ENCODE measurements at places on chromosomes 7 and 10. TPM values are rescaled to one million over a fixed set of nuclear protein-coding genes. Genes with fewer than 3 reads are reported as not detected.

The ZP3 gene
- 2.5 TPM for total RNA-seq

The AKR1D1 gene
- total RNA-seq: not detected

The SPDYE9 gene
- total RNA-seq: not detected

The LHFPL3 gene
- total RNA-seq: not detected

The NPTX2 gene
- 6.7 TPM for total RNA-seq

The CHRM2 gene
- total RNA-seq: not detected

The GPR15LG gene
- not detected for total RNA-seq

The CTAGE6 gene
- total RNA-seq: under 0.01 TPM

The CFAP58 gene
- 0.89 TPM for total RNA-seq

The FAM25G gene
- total RNA-seq: not detected

The GOLGA7B gene
- 0.13 TPM for total RNA-seq

The EPO gene
- not detected for total RNA-seq

DNA sequence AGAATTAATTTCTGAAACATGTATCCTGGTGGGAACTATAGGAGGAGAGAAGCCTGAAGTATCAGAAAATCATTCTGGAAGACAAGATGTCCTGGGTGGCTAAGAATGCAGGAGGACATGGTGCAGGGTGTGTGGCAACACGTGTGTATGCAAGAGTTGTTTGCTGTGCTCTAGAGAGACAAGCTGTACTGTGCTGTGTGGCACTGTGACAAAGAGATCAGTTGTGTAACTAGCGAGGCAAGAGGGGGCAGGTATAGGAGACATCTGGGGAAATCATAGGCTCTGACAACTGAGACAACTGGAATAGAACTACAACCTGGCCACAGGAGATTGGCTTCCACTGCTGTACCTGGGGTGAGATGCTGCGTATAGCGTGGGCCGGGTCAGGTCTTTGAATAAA is 9.3 kb downstream of the ITGA8 start:
- no peak for DNase-seq

DNA sequence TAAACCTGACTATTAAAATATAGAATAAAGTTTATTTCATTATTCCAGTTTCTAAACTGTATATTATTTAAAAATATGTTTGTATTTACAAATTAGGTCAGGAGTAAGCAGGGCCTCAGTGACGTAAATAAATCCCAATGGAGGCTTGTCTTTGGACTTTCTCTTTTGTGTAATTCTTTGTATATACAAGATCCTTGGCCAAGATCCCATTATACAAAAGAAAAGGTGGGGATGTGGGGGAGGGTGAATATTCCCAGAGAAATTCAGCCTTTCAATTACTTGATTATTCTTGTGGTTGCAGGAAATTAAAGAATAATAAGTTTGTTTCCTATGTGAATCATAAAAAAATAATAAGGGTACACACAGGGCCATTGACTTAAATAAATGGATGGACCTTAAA is 178.7 kb upstream of the PRPS1L1 start:
- DNase-seq: no peak

- DNase-seq: peak; percentile 66
Observed at GRCh38 chr7:101402081-101402779, 39.6 kb downstream of the COL26A1 start.

DNA sequence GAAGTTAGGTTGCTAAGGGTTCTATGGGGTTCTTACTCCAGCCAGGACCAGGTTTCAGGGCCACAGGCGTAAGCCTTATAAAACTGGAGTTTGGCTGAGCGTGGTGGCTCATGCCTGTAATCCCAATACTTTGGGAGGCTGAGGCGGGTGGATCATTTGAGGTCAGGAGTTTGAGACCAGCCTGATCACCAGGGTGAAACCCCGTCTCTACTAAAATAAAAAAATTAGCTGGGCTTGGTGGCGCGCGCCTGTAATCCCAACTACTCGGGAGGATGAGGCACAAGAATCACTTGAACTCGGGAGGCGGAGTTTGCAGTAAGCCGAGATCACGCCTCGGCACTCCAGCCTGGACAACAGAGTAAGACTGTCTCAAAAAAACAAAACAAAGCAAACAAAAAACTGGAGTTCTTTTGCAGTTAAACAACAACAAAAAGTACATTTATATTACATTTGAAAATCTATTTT is 347 bp upstream of the RRP12 start:
- DNase-seq: no peak

DNA sequence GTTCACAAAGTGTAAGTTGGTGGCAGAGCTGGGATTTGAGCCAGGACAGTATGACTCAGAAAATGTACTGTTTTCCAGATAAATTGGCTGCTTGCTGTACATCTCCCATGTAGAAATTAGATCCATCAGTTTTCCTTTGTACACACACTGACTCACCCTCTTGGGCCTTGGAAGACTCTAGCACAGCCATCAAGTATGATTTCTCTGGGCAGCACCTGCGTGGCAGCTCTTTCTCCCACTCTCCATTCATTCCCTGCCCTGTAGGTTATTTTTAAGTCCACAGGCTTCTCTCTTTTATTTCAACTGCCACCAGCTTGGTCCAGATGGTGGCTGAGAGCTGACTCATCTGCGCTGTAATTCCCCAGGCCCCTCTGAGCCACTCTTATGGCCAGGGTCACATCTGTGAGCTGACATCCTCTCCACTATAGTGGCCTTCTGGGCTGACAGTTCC is 28.3 kb upstream of the SDK1 start:
- DNase-seq: no peak

DNA sequence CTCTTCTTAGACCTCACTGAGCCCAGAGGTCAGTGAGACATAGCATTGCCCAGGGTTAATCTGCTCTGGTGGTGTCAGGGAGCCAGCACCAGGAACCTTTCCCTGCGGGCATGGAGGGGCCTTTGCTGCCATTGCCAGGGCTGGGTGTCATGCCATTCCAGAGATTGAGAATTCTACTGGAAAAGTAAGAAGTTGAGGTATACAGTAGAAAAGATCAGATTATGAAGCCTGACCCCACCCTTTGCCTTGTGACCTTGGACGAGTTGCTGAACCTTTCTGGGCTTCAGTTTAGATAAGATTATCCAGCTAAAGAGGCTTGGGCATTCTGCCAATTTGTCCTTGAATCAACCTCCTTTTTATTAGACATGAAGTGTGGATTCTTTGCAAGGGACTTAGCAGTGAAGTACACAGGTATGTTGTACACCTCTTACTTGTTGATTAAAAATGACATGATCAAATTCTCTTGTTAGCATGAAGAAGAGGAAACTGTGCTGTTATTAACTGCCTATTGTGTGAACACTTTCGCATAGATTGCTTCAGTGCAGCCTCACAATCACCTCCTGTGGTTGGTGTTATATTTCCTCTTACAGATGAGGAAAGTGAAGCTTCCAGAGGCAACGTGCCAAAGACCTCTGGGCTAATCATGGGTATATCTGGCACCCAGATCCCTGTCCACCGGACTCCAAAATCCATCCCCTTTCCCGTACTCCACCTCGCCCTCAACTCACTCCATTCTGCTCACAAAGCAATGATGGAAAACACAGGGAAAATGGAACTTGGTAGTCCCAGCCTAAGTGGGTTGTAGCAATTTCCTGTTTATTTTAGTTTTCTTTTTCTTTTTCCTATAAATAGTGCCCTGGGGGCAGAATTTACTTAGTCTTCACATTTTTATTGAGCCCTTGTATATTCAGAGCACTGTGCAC is 151.3 kb downstream of the CAMK1D start:
- peak; percentile 14 for DNase-seq

DNA sequence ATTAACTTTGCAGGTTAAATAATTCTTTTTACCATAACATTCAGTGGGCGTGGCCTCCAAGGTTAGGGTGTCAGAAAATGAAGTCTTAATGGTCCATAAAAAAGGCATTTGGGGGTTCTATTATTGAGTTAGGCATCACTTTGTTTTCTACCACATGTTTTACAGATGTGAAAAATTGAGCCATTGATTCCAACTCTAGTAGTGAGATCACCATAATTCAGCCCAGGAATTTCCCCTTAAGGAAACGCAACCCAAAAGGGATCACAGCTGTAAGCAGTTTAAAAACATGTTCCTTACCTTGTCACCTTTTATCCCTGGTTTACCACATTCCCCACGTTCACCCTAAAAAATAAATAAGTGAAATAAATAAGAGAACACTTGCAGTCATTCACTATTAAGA is 24.9 kb downstream of the COL28A1 start:
- no peak for DNase-seq

GRCh38 chr10:71319042-71319799 is at the start of gene SLC29A3:
Gene SLC29A3 (plus strand): TSS chr10:71319259. CDS start chr10:71319310, 51 bp downstream.
- peak; percentile 54 for DNase-seq

DNA sequence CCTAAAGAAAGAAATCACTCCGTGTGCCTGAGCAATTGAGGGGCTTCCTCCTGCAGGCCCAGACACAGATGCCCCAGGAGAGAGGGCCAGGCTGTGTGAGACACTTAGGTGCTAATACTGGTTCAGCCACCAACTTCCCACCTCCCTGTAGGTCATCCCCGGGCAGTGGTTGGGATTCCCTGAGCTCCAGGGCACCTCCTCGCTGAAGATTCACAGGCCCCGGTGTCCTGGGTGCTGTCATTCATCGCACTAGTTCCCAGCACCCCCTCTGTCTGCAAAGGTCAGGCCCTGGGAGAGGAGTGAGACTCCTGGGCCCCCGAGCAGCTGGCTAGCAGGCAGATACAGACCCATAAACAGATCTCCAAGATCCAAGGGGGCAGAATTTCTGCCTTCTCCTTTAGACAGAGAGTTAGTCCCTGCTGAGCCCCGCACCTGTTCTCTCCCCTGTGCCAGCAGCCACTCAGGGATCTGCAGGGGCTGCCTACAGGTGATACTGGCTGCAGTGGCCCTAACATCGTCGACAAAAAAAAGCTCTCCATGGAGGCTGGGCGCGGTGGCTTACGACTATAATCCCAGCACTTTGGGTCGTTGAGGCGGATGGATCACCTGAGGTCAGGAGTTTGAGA is 38.2 kb upstream of the GTF2I start:
- DNase-seq: no peak

- DNase-seq: no peak
Observed at GRCh38 chr7:84191842-84192241, 2.7 kb downstream of the SEMA3A start.

- DNase-seq: no peak
Observed at GRCh38 chr10:17212802-17213221, 11.3 kb upstream of the TRDMT1 start.

- DNase-seq: no peak
Observed at GRCh38 chr10:77561991-77562390, 75.6 kb downstream of the KCNMA1 start.

DNA sequence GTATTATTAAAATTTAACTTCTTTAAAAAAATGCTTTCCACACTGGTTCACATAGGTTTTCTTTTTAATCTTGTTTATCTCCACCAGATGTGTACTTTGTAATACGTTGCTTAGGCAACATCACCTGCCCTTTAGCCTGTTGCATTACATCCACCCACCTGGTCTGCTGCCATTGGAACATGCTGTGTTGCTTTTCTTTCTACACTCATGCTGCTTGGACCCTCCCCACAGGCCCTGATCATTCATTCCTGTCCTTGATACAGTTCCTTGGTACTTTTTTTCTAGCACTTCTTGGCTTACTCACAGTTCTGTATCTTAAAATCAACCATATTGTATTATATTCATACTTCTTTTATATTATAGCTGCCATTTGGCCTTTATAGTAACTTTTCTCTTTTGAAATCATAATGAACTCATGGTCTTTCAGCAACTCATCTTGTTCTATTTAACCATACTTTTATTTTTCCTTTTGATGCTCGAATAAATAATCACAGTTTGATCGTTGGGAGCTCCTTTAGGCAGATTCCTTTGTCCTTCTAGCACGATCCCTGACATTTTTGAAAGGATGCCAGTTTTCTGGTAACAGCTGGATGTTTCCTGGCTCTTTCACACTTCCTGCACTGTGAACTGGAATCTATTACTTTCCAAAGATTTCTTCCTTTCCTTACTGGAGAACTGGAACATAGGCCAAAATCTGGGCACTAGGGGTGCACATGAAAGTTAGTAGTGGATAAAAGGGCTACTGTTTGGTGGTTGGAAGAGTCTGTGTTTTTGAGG is 125.1 kb downstream of the CDK14 start:
- no peak for DNase-seq

GRCh38 chr10:94320285-94320914 is 42.3 kb downstream of the NOC3L start:
- peak; percentile 66 for DNase-seq

DNA sequence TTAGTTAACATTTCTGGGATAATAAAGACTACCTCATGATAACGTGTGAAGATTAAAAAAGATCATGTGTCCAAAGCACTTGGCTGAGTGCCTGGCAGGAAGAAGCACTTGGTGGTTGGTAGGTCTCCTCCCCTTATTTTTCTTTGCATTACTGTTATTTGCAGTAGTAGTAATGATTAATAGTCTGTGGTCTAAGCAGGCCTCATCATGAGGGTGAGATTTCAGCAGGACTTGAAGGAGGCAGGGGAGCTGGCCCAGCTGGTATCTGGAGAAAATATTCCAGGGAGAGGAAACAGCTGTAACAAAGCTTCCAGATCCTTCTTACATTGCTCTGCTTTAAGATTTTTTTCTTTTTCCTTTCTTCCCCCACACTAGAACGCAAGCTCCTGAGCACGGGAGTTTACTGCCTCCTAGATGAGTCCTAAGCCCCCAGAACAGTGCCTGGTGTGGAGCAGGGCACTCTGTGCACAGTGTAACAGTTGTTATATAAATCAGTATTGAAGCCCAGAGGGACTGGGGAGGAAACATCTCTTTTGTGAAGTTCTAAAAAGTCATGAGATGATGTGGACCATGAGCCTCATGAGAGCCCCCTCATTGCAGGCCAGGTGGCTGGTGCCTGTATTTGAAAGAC is 31.1 kb upstream of the RHEB start:
- DNase-seq: peak; percentile 72

DNA sequence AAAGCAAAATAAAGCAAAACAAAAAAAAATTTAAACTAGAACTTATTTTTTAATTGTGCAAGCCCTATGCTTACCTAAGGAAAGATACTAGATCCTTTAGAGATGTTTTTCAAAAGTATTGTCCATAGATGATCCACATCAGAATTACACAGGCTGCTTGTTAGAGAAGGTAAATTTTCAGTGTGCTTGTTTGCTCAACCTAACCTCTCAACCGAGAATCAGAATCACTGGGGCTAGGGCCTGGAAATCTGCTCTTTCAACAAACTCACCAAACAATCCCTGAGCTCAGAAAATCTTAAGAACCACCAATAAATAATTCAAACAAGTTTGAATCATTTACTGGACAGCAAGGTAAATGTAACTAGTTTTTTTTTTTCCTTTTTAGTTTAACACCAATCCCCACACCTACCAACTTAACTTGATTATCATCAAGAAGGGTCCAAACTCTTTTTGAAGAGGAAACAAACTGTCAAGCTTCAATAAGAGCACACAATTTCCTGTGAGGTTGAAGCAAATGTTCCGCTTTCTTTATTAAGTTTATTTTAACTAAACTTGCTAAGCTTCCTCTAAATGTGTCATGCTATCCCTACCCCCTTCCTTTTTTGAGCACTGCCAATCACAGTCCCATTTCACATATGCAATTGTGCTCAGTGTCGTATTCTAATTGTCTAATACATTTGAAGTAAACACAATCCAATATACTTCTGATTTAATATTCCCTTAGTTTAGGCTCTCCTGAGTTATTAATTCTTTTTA is 7.4 kb upstream of the TSPAN33 start:
- no peak for DNase-seq

- no peak for DNase-seq
Observed at GRCh38 chr10:94641480-94641879, 42.0 kb upstream of the CYP2C18 start.

Data from dermis microvascular lymphatic vessel endothelial cell (primary cell).